Adipocyte (in vitro differentiated cells): ENCODE measurements at places on chromosomes 12 and 14.

DNA sequence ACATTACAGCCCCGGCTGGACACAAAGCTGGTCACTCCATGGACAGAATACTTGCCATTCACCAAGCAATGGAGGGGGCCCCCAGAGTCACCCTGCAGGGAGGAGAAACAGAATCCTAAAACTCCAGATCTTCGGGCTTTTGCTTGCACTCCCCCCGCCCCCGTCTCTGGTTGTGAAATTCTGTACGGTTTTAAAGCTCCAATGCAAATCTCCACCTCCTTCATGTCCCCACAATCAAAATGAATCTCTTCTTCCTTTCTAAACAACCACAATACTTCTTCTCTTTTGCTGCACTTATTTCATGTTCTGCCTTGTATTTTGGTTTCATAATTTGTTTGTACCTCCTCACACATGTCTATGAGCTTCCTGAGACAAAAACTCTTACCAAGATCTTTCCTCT is 5.8 kb upstream of the BIN2 start:
- peak; percentile 32 for DNase-seq

DNA sequence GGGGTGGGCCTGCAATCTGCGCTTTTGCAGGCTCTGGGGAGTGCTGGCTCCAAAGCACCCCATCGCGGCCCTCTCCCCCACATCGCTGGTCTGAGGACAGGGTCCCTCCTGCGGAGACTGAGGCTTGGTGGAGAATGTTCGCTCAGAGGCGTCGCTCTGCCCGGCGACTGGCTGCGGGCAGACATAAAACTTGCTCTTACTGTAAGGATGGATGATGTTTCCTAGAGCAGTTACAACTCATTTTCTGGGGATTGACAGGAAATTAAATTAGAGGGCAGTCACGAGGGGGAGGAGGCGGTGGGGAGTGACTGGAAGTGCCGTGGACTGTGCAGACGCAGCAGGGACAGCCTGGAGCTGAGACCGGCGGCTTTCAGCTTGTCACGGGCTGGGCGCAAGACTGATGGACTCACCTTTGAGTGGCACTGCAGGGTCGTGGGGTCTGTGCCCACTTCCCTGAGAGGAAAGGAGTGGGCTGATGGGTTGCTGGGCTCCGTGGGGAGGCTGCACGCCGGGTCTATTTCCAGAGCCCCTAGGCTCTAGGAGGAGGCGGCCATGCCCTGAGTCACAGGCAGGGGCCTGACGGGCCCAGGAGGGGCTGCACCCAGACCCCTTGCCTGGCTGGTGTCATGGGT is 32.8 kb downstream of the NOC4L start:
- no peak for DNase-seq

GRCh38 chr14:104643306-104643705 is 38.7 kb upstream of the TMEM179 start:
- no peak for DNase-seq

- DNase-seq = no peak
Measured at GRCh38 chr12:19398376-19399363, 40.6 kb upstream of the AEBP2 start.

GRCh38 chr14:68662392-68662791 is 130.5 kb downstream of the ZFP36L1 start:
- DNase-seq = no peak

DNA sequence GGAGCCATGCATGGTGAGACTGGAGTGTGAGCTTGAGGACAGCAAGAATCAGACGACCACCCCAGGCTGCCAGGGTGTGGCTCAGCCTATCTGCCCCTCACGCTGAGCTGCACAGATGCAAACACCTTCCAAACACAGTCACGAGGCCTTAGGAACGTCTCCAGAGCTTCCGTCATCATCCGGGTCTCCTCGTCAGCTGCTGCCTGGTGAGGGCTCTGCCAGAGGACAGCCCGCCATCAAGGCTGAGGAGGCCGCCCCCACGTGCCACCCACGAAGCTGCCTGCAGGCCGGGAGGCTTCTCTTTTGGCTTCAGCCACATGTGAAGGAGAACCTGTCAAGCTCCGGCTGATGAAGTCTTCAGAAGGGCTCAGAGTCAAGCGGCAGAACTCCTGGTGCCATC is 13.4 kb downstream of the DDX51 start:
- DNase-seq = no peak

GRCh38 chr14:85039353-85039626 is 490.7 kb upstream of the FLRT2 start:
- no peak for DNase-seq

GRCh38 chr12:86551146-86551571 is 295.0 kb upstream of the MGAT4C start:
- no peak for DNase-seq

DNA sequence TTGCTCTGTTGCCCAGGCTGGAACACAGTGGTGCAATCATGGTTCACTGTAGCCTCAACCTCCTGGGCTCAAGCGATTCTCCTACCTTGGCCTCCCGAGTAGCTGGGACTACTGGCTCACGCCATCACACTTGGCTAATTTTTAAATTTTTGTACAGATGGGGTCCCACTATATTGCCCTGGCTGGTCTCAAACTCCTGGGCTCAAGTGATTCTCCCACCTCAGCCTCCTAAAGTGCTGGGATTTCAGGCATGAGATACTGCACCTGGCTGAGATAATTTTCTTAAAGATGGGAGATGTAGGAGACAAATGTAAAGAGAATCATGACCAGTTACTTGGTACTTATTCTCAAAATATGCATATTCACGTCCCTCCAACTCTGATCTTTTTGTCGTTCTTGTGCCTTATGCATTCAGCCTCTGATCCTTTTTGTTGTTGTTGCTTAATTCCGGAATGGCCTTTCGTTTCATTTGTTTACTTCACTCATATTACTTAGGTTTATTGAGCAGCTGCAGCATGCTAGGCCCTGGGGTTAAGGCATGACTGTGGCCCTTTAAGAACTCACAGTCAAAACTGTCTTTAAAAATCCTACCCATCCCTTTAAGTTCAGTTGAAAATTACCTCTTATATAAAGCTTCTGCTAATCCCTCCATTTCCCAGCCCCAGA is 8.9 kb downstream of the RBMS2 start:
- DNase-seq = peak; percentile 30

- DNase-seq = no peak
Measured at GRCh38 chr14:73741876-73742519, 27.8 kb upstream of the PNMA1 start.

- no peak for DNase-seq
Measured at GRCh38 chr12:101596172-101596571, 1.4 kb downstream of the MYBPC1 start.

GRCh38 chr12:68470664-68471328 is 138.6 kb upstream of the MDM1 start:
- DNase-seq = no peak

GRCh38 chr12:121989276-121990113 is 32.2 kb upstream of the BCL7A start:
- no peak for DNase-seq

DNA sequence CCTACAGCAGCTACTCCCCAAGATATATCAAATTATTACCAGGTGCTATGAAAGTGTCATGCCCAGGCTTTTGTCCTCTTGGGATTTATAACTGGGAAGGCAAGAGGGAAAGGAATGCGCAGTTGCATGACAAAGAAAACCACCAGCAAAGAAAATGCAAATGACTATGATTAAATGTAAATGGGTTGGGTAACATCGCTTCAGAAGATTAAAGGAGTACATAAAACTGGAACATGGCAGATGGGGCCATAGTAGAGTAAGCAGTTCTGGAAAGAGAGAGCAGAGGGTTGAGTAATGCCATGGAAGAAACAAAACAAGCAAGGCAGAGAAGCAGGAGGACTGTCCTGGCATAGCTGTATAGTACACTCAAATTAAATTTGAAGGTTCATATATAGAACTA is 493.1 kb downstream of the NOVA1 start:
- DNase-seq = no peak

GRCh38 chr14:49972823-49973222 is 79.9 kb downstream of the ARF6 start:
- peak; percentile 85 for DNase-seq

- DNase-seq = no peak
Measured at GRCh38 chr14:103801459-103801858, 45.9 kb downstream of the PPP1R13B start.

GRCh38 chr14:74670726-74671411 is 42.0 kb downstream of the AREL1 start:
- peak; percentile 60 for DNase-seq

DNA sequence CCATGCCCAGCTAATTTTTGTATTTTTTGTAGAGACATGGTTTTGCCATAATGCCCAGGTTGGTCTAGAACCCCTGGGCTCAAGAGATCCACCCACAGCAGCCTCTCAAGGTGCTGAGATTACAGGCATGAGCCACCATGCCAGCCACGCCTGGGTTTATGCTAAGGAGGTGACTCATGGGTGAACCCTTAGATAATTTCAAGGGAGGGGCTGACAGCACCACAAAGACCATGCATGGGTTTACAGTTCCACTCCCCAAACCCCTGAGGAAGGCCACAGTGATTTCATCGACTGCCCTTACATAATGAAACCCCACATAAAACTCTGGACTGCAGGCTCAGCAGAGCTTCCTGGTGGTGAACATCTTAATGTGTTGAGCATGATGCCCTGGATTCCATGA is 33.7 kb downstream of the TMEM132D start:
- no peak for DNase-seq

DNA sequence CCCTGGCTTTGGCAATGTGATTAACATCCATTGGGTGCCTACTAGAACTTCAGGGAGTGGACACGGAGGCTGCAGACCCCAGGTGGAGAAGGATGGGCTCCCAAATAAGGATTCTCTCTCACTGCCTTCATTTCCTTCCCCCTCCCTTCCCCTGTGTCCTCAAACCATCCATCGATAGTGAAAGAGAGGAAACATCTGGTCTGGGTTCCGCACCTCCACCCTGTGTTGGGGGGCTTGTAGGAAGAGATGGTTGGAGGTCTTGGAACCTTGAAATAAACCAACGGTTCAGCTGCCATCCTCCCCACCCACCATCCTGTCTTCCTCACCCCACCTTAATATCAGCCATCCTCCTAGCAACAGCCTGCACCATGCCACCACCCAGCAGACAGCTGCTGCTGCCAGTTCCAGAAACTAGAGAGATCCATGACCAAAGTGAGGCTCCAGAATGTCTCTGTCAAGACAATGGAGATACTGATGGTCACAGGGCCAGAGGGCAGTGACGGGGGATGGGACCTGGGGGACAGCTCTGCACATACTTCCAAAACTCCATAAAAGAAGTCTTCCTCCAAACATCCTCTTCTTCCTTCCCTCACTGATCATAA is 153.1 kb upstream of the CCND2 start:
- no peak for DNase-seq

DNA sequence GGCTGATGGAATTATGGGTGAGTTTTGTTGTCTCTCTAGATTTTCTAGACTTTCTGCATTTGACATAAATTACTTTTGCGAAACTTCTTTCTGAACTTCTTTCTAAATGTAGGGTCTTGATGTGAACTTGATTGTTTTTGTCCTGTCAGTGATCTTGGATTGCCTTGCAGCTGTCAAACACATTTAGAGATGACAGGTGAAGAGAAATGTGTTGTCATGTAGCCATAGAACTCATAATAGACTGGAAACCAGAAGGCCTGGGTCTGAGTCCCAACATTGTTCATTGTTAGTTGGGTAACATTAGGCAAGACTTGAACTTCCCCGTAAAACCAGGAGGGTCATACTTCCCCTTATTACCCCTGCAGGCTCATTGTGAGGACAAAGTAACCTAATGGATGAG is 109.0 kb downstream of the LRIG3 start:
- DNase-seq = no peak

DNA sequence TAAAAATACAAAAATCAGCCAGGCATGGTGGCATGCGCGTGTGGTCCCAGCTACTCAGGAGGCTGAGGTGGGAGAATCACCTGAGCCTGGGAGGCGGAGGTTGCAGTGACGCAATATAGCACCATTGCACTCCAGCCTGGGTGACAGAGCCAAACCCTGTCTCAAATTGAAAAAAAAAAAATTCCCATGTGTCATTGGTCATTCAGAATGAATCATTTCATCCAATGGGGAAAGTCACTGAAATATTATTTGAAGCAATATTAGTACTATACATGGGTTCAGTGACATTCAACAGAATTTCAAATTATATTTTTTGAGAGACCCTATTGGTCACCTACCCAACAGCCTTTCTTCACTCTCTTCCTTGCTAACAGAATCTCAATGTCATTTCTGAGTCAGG is 276.1 kb downstream of the ITPR2 start:
- no peak for DNase-seq

GRCh38 chr12:29610473-29611170 is 113.1 kb upstream of the OVCH1 start:
- DNase-seq = peak; percentile 39

- DNase-seq = no peak
Measured at GRCh38 chr14:68195126-68195525, 375.5 kb downstream of the RAD51B start.

- DNase-seq = no peak
Measured at GRCh38 chr14:42929806-42930480, 1323.3 kb downstream of the LRFN5 start.

GRCh38 chr14:24481622-24482324 is 26.3 kb downstream of the CMA1 start:
- peak; percentile 13 for DNase-seq

DNA sequence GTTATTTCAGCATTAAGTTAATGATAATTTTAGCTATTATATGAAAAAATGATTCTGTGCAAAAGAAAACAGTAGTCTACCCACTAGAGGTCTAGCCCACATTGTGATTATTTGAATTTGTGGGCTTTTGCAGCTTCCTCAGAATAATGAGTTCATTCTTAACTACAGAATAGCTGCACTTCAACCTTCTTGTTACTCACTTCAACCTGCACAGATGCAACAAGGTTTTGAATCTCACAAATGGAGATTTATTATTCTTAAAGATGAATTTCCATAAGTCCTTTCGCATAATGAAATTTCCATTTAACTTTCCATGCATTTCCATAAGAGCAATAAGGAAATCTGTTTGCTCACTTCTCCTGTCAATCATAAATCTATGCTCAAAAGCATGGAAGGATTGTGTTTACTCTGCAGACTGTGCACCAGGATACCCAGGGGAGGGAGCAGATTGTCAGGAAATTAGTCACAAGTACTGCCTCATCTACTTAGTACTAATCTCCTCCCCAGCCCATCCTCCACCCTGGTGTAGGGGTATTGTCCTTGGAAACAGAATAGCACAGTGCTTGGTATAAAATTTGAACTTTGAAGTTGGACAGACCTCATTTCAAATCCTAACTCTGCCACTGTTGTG is 24.1 kb downstream of the PTGER2 start:
- DNase-seq = peak; percentile 50

- DNase-seq = peak; percentile 6
Measured at GRCh38 chr12:56836800-56837663, 73.9 kb downstream of the HSD17B6 start.

DNA sequence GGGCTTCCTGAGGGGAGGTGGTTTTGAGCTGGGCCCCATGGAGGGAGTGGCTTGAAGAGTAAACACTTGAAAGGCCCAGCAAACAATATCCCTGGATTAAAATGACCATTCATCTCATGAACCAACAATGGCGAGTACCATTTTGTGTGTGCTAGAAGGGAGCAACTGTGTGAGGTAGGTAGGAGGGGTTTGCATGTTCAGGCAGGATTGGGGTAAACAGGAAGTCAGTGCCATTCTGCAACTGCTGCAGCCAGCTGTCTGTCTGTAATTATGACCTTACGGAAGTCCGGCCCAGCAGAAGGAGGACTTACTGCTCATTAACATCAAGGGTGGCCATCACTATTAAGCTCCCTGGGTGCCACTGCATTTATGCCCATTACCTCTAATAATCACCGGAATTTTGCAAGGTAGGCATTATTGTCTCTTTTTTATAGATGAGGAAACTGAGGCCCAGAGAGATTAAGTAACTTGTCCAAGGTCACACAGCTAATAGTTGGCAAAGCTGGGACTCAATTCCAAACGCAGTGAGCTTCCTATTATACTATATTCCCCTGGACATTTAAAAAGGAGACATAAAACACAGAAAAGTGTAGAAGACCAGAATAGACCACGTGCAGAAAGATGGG is 16.6 kb upstream of the IFI27L2 start:
- no peak for DNase-seq

GRCh38 chr12:107415834-107416233 is 269.8 kb upstream of the PWP1 start:
- peak; percentile 58 for DNase-seq
